Activated naive CD4-positive, alpha-beta T cell treated with anti-CD3 and anti-CD28 coated beads, Interleukin-2, amount 50 U/mL, for 72 hours (primary cell): ENCODE measurements at places on chromosomes 2 and 18. TPM values are rescaled to one million over a fixed set of nuclear protein-coding genes. Genes with fewer than 3 reads are reported as not detected.

C1D gene
- total RNA-seq = 27.9 TPM

SH3YL1 gene
- total RNA-seq = 16.5 TPM

DNA sequence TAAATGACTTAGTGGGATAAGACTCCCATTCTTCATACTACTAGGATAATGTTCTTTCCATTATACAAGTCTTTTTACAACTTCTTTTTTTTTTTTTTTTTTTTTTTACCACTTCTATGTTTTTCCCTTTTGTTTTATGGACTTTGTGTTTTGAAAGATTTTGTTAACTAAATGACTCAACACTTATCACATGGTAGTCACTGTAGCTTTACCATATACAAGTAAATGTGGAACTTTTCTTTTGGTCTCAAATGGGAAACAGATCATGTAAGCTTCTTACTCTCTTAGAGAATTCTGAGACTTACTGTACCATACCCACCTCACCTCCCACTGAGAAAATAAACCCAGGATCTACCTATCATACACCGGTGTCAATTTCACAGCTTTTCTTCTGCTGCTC lies 590.3 kb upstream of the CDH2 start:
- no peak for DNase-seq

GRCh38 chr2:2851806-2852777 lies 521.0 kb upstream of the MYT1L start:
- no peak for DNase-seq

- DNase-seq = no peak
Measured at GRCh38 chr2:213818436-213818835, 534.2 kb downstream of the SPAG16 start.

DNA sequence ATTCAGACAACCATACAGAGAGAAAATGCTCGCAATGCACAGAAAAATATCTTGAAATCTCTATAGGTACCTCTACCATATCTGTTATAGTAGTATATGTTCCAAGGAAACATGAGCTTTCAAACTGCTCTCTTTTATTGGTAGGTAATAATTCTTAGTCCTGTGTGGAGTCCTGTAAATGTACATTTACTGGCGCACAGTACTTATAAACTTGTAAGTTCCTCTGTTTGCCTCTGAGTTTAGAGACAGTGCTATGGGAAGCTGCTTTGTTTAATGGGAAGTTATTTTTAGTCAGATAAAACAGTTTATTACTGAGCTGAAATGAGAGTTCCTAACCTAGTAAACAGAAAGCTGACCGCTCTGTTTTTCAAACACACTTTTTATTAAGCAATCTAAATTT lies 52.7 kb downstream of the CCDC93 start:
- no peak for DNase-seq

- no peak for DNase-seq
Measured at GRCh38 chr2:135997380-135997779, 12.0 kb upstream of the DARS1 start.
